Activated CD4-positive, alpha-beta T cell treated with anti-CD3 and anti-CD28 coated beads, Interleukin-2, amount 50 U/mL, for 1 hour (primary cell): ENCODE measurements at places on chromosomes 16 and 17.

DNA sequence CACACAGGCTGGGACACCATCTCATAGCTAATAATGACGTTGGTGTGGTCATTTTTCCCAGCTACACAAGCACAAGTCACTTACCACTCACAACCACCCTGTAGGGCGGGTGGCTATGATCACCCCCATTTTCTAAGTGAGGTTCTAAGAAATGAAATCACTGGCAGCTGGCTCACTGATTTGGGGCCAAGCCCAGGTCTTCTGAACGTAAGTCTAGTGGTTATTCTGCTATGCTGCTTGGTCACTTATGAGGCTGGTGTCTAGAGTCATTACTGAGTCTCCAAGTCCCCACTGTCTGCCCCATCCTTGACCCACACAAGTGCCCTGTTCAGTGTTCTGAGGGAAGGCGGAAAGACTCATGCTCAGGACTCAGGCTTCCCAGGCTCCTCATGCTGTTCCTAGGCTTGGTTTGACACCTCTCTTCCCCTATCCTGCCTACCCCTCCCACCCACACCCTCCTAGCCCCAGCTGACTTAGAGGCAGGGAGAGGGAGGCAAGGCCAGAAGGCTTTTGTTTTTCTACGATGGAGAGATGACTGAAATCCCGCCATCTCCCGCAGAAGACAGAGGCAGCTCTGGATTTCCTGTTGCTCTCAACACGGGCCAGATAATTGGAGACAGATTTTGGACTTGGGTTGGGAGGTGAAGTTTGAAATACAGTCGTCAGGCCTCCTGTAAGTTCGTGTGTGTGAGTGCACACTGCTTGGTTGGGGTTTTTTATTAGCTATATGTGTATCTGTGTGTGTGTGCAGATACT is 32.2 kb downstream of the FZD2 start:
- no peak for DNase-seq

DNA sequence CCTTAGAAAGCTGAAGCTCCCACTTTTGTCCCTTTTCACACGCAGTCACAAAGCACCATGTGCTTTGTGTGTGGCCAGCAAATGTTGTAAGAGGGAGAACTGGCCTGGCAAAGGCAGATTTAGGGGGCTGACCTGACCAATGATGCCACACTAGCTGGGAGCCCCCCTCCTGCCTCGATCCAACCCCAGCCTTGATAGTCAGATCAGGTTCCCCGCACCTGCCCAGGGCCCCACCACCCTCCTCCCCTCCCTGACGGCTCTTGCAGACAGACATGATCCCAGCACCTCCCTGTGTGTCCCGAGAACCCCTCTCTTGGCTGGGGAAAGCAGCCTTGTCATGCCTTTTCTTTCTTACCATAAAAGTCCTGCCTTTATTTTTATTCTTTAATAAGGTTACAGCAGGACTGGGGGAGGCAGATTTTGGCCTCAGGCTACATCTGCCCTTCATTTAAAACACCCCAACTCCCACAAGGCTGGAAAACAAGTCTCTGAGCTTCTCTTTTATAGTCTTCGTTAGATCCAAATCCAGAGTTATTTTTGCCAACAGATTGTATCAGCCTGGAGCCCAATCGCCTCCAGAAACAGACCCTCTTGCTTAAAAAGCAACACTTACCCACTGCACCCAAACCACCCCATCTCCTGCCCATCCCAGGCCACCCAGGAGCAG is 201.8 kb upstream of the CDH5 start:
- no peak for DNase-seq

DNA sequence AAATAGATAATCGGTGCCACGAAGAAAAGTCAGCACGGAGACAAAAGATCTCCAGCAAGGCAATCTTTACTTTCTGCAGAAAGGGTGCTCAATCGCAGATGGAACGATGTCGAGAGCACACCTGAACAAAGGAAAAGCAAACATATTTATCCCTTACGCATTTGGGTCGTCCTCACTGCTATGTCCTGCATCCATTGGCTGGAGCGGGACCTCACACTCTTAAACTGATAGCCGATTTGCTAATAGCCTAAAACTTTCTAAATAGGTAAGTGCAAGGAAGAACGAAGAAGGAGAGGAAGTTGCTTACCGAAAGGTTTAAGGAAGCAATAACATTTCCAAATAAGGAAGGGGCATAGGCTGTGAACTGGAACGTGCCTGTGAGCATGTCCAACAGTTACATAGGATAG is 1.2 kb upstream of the AKAP10 start:
- DNase-seq, result no peak

DNA sequence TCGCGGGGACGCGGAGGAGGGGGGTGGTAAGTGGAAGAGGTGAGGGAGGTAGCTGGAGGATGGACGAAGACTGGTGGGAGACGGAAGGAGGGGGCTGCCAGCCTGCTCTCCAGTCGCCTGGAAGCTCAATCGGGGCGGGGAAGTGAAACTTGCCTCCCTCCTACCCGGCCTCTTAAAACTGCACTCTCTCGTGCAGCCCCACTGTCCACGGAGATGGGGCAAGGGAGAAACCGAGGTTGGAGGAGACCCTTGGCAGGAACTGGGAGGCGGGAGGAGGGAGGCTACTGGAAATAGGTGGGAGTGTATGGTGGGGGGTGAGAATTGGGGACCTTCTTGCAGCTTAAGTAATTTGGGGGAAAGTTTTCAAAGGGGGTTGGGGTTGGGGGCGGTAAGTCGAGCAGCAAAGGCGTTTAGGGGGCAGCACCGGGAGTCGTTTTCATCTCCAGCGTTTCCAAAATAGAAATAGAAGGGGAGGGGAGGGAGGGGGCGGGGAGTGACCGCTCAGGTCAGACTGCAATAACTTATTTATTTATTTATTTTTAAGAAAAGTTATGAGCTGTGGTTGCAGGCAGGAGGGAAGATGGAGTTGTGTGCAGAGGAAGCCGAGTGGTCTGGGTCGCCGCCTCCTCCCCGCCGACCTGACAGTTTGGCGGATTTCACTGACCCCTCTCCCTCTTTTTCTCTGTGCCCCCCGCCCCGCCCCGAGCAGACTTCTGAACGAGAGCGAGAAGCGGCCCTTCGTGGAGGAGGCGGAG is 1.4 kb downstream of the SOX9 start:
- no peak for DNase-seq

GRCh38 chr17:34909040-34909439 is 52.2 kb downstream of the CCT6B start:
- no peak for DNase-seq

GRCh38 chr17:28472871-28473497 is 460 bp upstream of the SLC13A2 start:
- no peak for DNase-seq

GRCh38 chr16:23807028-23807427 is 28.8 kb upstream of the PRKCB start:
- no peak for DNase-seq

DNA sequence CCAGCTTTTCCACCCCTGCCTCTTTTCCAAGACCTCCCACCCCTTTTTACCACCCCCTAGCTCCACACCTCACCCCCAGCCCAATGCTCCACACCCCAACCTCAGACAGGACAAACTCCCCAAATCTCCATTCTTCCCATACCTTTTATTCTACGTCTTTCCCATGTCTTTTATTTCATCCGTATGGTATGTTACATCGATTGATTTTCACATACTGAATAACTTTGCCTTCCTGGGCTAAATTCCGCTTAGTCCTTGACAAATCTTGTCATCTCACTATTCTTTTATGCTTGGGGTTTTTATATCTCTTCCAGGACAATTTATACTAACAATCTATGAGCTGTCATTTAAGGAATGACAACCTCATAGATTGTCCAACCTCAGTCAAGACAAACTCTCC is 46.4 kb downstream of the PITPNM3 start:
- no peak for DNase-seq
